ENCODE measurements at places on chromosomes 5 and 9.

DNA sequence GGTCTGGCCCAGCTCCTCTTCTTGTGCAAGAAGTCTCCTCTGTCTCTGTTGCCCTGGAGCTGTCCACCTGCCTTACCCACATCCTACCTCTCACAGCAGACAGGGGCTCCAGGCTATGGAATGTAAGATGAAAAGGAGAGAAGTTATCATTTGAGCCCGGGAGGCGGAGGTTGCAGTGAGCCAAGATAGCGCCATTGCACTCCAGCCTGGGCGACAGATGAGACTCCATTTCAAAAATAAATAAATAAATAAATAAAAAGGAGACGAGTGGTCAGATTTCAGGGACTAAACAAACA, 37.5 kb upstream of the DENND4C start:
- DNase-seq: no peak

GRCh38 chr9:135605238-135605781, 34.0 kb downstream of the GLT6D1 start:
- DNase-seq: no peak

DNA sequence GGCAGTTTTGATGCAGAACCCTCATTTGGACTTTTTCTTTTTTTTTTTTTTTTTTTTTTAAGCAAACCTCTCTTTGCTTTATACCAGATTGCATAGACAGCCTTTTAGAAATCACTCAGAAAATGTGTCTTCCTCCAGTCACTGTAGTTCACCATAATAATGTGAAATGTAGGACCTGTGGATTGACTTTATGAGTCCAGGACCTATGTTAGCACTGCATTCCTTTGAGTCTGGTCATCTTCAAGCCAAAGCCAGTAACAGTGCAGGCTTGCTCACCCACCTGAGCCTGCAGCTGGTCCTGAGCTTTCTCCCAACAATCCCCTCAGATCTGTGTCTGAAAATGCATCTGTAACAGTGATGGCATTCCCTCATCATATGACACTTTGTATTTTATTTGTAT, 110.7 kb upstream of the NFIL3 start:
- no peak for DNase-seq

DNA sequence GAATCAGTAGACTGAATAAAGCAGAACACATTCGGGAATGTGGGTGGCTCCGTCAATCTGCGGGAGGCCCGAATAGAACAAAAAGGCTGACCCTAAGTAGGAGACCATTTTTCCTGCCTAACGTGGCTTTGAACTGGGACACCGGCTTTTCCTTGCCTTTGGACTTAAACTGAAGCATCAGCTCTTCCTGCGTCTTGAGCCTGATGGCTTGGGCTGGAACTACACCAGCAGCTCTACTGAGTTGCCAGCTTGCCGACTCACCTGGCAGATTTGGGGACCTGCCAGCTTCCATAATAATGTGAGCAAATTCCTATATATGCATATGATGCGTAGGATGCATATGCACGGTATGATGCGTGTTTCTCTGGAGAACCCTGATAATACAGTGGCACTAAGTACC, 111.3 kb downstream of the DAPK1 start:
- DNase-seq: no peak

DNA sequence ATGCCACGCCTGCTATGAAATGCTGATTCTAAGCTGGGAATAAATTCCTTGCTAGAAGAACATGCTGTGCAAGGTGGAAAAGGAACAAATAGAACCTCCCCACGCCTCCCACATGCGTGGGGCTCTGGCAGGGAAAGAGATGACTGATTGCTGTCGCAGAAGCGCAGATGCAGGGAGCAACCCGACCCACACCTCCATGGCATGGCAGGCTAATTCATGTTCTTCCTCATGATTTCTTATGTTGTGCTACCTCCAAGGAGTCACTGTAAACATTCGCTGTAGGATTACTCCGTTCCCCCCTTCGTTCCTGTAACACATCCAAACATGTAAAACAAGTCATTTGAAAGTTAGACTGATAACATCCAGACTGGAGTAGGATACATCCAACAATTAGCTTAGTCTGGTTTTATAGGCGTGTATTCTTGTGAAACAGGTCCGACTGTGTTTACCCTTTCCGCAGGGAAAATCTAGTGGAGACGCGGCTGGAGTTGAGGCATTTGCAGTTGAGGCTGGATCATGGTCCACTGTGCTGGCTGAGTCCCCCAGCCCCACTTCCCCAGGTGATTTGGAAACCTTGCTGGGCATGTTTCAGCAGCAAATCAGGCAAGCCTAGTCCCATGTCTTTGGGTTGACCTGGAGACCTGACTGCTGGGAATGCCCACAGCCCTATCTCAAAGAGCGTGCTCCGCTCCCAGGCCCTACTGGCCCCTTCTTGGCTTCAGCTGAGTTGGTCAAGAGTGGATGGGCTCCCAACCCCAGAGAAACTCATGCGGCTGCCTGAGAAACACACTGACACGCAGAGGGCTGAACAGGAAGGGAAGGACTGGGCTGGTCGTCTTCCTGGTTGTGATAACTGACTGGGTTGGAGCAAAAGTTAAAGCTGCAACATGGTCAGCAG, 24.8 kb upstream of the ANKRD33B start:
- no peak for DNase-seq

DNA sequence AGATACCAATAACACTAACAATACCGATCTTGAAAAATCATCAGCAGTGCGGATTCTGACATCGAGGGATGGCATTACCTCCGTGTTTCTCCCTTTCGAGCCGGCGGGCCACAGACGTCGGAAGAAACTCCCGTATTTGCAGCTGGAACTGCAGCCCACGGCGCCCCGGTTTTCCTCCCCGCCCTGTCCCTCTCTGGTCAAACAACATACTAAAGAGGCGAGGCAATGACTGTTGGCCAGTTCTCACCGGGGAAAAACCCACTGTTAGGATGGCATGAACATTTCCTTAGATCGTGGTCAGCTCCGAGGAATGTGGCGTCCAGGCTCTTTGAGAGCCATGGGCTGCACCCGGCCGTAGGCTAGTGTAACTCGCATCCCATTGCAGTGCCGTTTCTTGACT, 32.8 kb downstream of the OLFM1 start:
- DNase-seq: no peak

- no peak for DNase-seq
Observed at GRCh38 chr5:75148051-75148450, 88.6 kb downstream of the ANKRD31 start.

DNA sequence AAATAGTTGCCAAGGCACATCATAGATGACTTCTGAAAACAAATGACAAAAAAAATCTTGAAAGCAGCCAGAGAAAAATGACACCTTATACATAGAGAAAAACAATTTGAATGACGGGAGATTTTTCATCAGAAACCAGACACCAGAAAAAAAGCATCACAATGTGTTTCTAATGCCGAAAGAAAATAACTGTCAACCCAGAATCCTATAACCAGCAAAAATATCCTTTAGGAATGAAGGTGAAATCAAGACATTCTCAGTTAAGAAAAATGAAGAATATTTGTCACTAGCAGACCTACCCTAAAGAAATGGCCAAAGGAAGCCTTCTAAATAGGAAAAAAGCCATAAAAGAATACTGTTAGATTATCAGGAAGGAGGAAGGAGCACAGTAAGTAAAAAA, 54.0 kb downstream of the SPTLC1 start:
- DNase-seq: no peak

- DNase-seq: no peak
Observed at GRCh38 chr5:82905986-82906385, 171.2 kb downstream of the TMEM167A start.

GRCh38 chr9:17802249-17802857, 223.5 kb downstream of the SH3GL2 start:
- peak; percentile 34 for DNase-seq

DNA sequence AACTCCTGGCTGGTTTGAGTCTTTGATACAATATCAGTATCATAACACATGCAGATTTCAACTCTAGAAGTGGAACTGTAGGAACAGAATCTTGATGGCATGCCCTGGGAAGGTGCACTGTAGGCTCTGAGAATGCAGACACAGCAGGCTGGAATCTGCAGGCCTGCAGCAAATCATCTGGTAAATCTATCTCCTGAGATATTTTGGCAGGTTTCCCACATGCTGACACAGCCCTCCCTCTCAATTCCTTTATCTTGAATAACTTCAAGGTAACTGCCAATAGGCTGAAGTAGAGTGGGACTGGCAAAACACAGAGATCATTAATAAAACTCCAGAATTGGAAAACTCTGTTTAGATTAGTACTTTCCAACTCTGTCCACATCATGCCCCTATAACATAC, 177.8 kb upstream of the PCSK5 start:
- DNase-seq: no peak

- peak; percentile 7 for DNase-seq
Observed at GRCh38 chr5:136212252-136212721, 19.3 kb upstream of the SMIM32 start.

- DNase-seq: no peak
Observed at GRCh38 chr5:40277161-40277906, 402.4 kb upstream of the PTGER4 start.

- no peak for DNase-seq
Observed at GRCh38 chr9:26324786-26325443, 567.7 kb downstream of the CAAP1 start.

- no peak for DNase-seq
Observed at GRCh38 chr5:161637591-161637990, 47.9 kb upstream of the GABRA6 start.

DNA sequence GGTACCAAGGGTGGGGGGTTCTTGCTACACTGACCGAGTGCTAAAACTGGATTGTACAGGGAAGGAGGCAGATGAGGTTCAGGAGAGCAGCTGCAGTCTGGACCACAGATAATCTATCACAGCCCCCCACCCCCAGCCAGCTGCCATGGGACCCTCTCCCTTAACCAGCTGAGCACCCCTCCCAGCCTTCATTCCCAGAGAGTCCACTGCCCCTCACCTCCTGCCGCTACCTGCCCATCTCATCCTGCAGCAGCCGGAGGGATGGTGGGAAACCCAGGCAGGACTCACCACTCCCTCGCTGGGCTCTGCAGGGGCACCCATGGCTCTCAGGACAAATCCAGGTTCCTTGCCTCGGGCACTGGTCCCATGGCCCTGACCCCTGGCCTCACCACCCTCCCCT, 66.7 kb downstream of the MRPL36 start:
- no peak for DNase-seq

DNA sequence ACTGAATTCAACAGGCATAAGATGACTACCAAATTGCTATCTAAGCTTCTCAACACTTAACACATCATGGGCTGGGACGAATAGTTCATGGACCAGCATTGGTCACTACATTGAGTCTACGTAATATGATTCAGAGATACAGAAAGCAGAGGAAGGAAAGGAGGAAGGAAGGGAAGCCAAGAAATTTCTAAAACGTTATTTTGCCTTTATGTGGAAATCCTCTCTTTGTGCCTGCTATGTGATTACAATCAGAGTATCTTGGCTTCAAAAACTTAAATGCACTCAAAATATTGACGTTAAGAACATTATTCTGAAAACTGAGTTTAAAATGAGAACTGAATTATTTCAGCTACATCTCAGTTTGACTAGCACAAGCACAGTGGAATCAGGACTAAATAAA, 88.1 kb upstream of the RETREG1 start:
- no peak for DNase-seq

- no peak for DNase-seq
Observed at GRCh38 chr5:151168602-151169344, 11.2 kb upstream of the ANXA6 start.
